Stimulated activated effector memory CD8-positive, alpha-beta T cell treated with anti-CD3 and anti-CD28 coated beads, Interleukin-12 subunit alpha, Interleukin-12 subunit beta, amount 100 ng/mL, for 72 hours (primary cell): ENCODE measurements at places on chromosomes 13 and 19.
A peak's percentile ranks its signal among the peaks of the same experiment; 100 is the strongest.

DNA sequence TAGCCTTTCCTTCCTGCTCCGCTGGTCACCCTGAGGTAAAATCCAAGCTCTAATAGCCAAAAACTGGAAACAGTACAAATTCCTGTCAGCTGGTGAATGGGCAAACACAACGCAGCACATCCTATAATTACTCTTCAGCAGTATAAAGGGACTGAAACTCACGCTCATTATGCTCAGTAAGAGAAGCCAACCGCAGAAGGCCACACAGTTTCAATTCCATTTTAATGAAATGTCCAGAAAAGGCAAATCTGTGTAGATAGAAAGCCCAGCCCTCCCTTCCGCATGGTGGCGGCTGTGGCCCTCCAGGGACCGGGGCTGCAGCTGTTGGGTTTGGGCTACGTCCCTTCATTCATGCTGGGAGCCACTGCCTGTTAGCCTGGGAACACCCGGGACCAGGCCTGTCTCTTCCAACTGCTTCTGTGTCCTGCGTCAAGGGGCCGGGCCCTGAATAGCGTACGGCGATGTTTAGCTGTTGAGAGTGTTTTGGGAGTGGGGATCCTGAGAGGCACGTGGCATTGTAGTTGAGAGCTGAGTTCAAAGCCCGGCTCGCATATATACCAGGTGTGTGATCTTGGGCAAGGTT is 23.5 kb downstream of the NKPD1 start:
- DNase-seq, result no peak

GRCh38 chr13:48595431-48596429 is 58.0 kb upstream of the CYSLTR2 start:
- DNase-seq, result peak; percentile 23

GRCh38 chr13:113864273-113864890 is 506 bp upstream of the GAS6 start:
- no peak for DNase-seq

DNA sequence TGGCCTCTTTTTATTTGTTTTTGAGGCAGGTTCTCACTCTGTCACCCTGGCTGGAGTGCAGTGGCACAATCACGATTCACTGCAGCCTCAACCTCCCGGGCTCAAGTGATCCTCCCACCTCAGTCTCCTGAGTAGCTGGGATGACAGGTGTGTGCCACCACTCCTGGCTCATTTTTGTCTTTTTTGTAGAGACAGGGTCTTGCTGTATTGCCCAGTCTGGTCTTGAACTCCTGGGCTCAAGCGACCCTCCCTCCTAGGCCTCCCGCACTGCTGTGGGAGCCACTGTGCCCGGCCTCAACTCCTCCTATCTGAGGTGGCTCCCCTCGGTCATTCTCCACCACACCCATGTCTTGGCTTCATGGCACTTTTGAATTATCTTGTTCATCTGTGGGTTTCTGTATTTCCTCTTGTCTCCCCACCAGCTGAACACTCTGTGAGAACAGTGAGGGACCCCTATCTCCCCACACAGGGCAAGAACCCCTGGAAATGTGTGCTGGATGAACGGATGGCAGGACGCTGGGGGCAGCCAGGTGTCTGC is 7.9 kb downstream of the CKM start:
- no peak for DNase-seq

DNA sequence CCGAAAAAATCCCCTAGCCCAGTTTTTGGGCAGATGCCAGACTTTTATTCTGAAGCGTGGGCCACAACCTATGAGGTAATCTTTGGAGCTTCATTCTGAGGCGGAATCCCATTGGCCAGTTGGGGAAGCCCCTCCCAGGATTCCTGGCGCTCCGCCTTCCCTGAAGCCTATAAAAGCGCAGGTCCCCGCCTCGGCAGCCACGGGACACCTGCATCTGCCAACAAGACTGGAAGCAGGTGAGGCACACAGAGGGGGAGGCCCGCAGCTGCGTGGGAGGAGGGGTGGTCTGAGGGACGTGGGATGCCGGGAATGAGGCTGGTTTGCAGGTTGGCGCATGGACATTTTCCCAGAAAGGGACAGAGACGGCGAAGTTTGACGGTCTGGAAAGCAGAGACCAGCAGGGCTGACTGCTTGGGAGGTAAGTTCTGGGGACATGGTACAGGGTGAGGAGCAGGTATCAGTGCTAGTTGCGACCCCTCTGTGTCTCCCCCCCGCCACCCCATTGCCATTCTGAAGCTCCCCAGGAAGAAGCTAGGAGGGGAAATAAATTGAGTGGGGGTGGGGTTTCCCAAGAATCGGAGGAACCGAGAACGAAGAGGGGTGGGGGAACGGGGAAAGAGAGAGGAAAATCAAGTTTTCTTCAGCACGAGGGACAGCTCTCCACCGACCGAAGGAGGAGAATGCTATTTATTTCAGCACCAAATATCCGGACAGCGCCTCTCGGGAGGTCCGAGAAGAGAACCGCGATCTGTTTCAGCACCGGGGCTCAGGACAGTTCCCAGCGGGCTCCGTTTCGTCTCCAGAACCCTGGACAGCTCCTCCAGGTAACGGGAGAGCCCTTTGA is 22.4 kb upstream of the FEM1A start:
- DNase-seq, result peak; percentile 75

DNA sequence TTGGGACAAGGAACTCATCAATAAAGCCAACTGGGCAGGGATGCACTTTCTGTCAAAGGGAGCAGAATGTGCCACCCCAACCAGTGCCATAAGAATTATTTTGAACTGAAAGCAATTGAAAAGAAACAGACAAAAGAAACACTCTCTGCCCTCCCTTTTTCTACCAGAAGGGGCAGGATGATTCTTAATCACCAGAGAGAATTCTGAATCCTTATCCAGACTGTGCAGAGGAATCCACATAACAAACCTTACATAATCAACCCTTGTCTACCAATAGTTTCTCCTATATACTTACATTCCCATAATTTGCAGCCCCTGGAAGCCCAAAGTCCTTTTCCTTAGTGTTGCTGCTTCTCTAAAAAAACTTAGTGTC is 520.7 kb upstream of the NBEA start:
- no peak for DNase-seq

DNA sequence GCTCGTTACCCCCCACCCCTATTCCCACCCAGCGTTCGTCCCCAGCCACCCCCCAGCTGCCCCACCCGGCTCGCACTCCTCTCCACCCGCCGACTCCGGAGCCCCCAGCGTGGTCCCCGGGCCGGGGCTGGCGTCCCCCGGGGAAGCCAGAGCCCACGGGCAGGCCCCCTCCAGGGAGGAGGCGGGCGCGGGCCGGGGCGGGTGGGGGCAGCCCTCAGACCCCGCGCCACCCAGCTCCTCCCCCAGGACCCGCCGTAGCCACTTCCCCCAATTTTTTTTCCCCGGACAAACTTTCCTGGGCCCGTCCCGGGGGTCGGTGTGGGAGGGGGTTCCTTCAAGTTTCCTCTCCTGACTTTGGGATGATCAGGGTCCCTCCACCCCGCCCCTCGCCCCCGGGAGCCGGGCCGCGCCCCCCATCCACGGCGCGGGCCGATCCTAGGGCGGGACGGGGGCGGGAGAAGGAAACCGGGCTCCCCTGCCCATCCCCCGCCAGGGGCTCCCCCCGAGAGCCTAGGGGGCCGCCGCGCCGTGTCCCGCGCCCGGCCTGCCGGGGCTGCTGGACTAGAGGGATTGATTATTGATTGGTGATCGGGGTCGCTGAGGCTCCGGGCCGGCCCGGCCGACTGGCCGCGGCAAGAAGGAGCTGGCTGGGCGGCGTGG is 927 bp upstream of the TSHZ3 start:
- no peak for DNase-seq

- peak; percentile 36 for DNase-seq
Observed at GRCh38 chr19:42634409-42635232, 39.9 kb upstream of the CEACAM8 start.

GRCh38 chr13:40549500-40550094 is 116.8 kb downstream of the FOXO1 start:
- DNase-seq, result no peak

DNA sequence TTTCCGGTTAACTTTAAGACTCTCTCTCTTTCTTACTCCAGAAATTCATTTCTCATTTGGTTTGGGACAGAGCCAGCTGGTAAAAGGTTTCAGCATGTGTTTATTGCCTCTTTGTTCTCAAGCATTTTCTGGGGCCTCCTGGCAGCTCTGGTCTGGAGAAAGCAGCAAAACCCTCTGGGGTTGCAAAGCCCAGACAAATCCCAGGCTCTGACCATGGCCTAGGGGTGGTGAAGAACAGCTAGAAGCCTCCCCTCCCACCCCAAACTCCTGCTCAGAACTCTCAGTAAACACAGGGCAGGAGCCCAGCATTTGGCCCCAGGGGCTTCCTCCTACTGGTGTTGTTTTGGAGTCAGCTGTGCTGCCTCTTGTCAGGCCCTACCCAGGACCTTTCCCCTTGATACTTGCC is 124.2 kb upstream of the SERP2 start:
- no peak for DNase-seq

DNA sequence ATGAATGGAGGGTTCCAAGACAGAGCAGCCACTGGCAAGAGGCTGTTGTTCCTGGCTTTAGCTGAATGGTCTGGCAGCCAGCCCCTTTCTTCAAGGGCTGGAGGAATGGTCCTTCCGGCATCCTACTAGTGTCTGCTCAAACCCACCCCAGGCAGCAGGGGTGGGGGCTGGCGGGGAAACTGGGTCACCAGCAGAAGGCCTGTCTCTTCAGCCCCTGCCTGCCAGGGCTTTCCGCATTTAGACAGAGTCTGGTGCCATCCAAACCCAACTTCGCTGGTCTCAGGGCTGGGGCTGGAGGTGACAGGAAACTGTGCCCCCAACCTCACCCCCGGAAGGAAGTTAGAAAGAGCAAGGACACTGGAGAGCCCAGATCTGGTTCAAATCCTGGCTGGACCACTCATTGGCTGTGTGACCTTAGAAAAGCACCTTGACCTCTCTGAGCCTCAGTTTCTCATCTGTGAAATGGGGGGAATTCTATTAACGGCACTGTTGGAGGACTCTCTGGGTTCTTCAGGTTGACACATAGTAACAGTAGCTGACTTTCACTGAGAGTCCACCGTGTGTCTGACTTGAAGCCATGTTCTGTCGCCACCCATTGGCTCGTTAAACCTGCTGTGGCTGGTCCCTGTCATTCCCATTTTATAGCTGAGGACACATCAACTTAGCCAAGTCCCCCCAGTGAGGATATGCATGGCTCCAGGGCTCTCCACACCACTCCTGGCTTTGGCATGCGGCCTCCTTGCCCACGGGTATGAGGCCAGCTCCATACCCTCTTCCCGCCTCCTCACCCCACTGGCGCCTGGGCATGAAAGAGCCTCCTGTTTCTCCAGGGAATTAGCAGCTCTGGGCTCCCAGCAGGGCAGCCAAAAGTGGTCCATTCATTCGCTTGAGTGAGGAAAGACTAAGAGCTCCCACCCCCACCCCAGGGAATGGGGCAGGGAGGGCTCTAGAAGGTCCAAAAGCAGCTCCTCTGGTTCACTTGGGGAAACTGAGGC is 2.5 kb upstream of the NR2C2AP start:
- no peak for DNase-seq
